ENCODE measurements at places on chromosomes 4 and X.
A peak's percentile ranks its signal among the peaks of the same experiment; 100 is the strongest.

GRCh38 chrX:57453901-57454300 is 137.9 kb upstream of the ZXDB start:
- DNase-seq, result peak; percentile 63

GRCh38 chr4:75633846-75634245 is 3.5 kb upstream of the CDKL2 start:
- DNase-seq, result no peak

- no peak for DNase-seq
Measured at GRCh38 chrX:14932136-14932535, 58.9 kb downstream of the MOSPD2 start.

DNA sequence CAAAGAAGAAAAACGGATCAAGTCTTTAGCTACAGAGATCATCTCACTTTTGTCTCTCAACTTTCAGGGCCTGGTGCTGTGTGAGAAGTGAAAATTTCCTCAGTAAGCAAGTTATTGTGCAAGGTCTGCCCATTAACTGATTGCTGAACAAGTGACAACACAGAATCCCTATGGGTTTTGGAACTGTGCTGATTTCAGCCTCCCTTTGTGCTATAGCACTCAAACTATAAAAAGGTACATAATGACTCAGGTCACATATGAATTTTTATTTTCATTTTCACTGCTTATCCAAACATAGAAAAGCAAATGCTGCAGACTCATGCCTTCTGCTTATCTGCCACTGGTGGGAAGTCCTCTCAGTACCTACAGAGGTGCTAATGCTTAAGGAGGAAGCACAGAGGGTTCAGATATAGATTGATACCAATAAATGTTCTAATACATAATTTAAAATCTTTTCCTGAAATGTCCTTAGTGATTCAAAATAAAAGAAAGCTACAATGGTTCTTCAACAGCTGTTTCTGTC is 576.2 kb upstream of the CT83 start:
- DNase-seq, result no peak

DNA sequence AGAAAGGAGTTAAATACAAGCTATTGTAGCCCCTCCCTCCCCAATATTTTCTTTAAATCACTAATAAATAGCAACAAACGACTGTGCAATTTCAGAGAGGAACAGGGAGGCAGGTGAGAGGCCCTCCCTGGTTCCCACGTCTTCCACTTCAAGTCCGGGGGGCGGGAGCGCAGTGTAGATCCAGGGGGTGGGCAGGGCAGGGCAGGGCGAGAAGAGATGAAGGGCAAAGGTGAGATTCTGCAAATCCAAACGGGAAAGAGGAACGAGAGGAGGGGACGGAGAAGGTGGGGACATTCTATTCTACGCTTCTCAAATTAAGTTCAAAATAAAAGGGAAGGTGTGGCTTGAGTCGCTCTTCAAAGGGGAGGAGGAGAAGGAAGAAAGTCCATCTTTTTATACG is 6.8 kb downstream of the NKX6-1 start:
- no peak for DNase-seq

DNA sequence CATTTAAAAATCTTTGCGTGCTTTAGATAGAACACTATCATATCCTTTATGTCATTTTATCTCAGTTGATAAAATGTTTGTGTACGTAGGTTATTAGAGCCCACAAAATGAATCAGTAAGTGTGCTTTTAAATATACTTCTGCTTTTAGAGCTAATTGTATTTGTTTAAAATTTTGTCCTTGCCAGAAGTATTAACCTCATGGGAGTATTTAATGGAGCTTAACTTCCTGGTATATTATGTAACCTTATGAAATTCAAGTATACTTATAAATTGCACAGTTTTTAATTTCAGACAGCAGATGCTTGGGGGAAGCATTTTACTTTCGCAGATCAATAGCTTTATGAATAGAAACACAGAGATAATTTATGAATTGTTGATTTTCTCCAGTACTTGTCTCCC is 90.2 kb downstream of the DIPK2B start:
- DNase-seq, result no peak

- DNase-seq, result no peak
Measured at GRCh38 chrX:28969126-28969525, 381.9 kb downstream of the IL1RAPL1 start.

DNA sequence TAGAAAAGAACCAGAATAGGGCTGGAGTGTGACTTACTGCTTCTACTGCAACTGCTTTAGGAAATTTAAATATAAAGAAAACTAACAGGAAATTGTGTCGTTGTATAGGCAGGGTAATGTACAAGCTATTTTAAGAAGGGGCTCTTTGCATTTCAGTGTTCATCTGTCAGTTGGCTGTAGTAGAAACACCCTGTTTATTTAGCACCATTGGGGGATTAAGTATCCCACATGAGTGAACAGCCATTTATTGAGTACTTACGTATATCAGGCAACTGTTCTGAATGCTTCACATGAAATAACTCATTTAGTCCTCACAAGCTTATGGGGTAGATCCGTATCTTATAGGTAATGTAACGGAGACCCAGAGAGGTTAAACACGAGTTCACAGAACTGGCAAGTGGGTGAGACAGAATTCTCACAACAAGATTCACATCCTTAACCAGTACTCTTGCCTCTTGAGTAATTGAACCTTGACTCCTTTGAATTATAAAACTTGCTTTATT is 23.9 kb downstream of the STIM2 start:
- no peak for DNase-seq

GRCh38 chr4:127975121-127975770 is 10.0 kb downstream of the ABHD18 start:
- no peak for DNase-seq
